ENCODE measurements at places on chromosomes 1 and 21. TPM values are rescaled to one million over a fixed set of nuclear protein-coding genes. Genes with fewer than 3 reads are reported as not detected.

The ANKRD35 gene
- 1.5 TPM for total RNA-seq

The DARS2 gene
- total RNA-seq = 17.1 TPM

The PALMD gene
- total RNA-seq = 18.8 TPM

DNA sequence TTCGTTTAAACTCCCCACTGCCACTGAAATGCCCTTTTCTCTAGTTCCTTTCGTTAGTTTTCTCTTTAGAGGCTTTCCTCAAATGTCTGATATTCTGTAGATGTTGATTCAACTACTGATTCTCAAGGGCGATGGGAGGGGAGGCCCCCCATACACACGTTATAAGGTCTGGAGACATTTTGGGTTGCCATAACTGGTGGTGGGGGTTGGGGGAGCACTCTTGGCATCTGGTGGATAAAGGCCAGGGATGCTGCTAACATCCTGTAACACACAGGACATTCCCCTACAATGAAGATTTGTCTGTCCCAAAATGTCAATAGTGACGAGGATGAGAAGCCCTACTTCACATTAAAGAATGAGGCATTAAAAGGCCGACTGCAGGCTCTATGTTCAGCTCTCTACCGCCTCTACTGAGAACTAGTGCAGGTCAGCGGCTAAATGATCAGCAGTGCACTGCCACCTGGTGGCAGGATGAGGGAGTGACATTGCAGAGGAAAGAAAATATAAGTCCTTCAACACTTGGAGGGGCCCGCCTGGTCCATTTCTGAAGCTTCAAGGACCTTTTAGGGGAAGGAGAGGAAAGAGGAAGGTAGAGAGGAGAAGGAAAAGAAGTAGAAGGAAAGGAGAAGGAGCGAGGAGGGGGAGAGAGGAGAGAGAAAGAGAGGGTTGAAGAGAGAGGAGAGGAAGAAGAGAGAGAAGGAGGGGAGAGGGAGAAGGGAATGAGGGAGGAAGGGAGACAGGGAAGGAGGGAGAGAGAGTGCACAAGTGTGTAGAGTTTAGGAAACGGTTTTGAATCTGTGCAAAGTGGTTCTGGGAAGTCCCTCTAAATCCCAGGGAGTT is 29.4 kb downstream of the ALG14 start:
- H3K4me1 ChIP-seq = peaks cover 19% of the 10 kb centered on the region
- peak; percentile 82 for DNase-seq
- H3K36me3 ChIP-seq = no peaks in the 10 kb centered on the region
- no peak overlapping the region for H3K4me3 ChIP-seq

DNA sequence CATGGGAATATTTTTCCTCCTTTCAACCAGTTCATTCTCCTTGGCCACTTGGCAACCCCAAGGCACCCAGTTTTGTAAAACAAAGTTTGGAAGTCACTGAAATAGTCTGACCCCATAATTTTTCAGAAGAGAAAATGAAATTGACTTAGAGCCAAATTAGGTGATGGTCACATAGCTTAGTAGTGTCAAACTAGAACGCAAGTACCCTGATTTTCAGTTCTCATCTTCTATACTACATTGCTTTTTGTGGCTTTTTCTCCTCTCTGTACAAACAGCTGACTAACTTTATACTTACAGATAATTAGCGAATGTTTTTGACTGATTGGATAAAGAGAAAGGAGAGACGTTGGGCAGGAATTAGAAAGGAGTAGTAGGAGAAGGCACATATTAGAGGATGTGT is 33.1 kb downstream of the IARS2 start:
- no peak overlapping the region for H3K4me3 ChIP-seq
- no peaks in the 10 kb centered on the region for H3K27me3 ChIP-seq
- DNase-seq = no peak
- H3K4me1 ChIP-seq = no peaks in the 10 kb centered on the region

DNA sequence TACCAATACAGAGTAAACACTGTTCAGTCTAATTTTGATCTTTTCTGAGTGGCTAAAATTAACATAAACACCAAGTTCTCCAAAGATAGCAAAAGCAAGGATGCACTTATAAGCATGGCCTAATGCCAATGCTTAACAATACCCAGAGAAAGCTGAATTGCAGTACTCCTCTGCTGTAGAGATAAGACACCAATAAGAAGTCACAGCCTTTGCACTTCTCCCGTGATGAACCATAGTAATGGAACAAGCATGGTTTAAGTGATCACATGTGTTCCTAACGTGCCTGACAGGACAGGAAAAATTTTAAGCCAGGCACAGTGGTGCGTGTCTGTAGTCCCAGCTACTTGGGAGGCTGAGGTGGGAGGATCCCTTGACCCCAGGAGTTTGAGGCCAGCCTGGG is 5.6 kb downstream of the PRDX1 start:
- no peak overlapping the region for H3K27ac ChIP-seq
- no peak for DNase-seq
- H3K36me3 ChIP-seq = peaks cover 78% of the 10 kb centered on the region
- H3K27me3 ChIP-seq = no peaks in the 10 kb centered on the region
- H3K4me3 ChIP-seq = no peak overlapping the region
- peaks cover 30% of the 10 kb centered on the region for H3K4me1 ChIP-seq

DNA sequence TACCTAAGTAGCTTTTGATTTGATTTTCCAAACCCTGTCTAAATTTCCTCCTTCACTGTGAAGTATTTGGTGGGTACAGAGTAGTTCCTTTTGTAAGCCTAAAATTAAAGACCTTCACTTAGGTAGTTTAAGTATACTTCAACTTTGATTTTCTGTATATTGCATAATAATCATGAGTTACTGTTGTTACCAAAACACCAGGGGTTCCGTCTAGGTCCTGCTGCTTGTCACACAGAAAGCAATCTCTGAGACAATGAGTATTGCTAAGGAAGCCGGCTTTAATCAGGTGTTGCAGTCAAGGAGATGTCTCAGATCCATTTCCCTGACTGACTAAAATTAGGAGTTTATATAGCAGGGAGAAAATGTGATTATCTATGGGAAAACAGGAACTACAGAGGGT is 15.3 kb downstream of the RPS6KC1 start:
- H3K36me3 ChIP-seq = no peaks in the 10 kb centered on the region
- H3K27ac ChIP-seq = no peak overlapping the region
- peaks cover 13% of the 10 kb centered on the region for H3K4me1 ChIP-seq
- no peak overlapping the region for H3K4me3 ChIP-seq
- H3K27me3 ChIP-seq = no peaks in the 10 kb centered on the region
- DNase-seq = no peak

GRCh38 chr1:34263406-34263805 is 86.7 kb downstream of the C1orf94 start:
- no peaks in the 10 kb centered on the region for H3K4me1 ChIP-seq
- no peak overlapping the region for H3K4me3 ChIP-seq
- no peaks in the 10 kb centered on the region for H3K36me3 ChIP-seq
- no peak for DNase-seq
- peaks cover 8% of the 10 kb centered on the region for H3K27me3 ChIP-seq

GRCh38 chr1:164813776-164814175 is 254.8 kb downstream of the PBX1 start:
- no peak for DNase-seq
- no peak overlapping the region for H3K4me3 ChIP-seq
- no peaks in the 10 kb centered on the region for H3K4me1 ChIP-seq
- no peaks in the 10 kb centered on the region for H3K36me3 ChIP-seq
- H3K27me3 ChIP-seq = no peaks in the 10 kb centered on the region

GRCh38 chr21:36155603-36156338 is 853 bp upstream of the DOP1B start:
- peak overlapping the region; percentile 68 for H3K4me3 ChIP-seq
- H3K27ac ChIP-seq = peak overlapping the region; percentile 91
- H3K36me3 ChIP-seq = no peaks in the 10 kb centered on the region
- H3K4me1 ChIP-seq = peaks cover 29% of the 10 kb centered on the region
- DNase-seq = peak; percentile 86

DNA sequence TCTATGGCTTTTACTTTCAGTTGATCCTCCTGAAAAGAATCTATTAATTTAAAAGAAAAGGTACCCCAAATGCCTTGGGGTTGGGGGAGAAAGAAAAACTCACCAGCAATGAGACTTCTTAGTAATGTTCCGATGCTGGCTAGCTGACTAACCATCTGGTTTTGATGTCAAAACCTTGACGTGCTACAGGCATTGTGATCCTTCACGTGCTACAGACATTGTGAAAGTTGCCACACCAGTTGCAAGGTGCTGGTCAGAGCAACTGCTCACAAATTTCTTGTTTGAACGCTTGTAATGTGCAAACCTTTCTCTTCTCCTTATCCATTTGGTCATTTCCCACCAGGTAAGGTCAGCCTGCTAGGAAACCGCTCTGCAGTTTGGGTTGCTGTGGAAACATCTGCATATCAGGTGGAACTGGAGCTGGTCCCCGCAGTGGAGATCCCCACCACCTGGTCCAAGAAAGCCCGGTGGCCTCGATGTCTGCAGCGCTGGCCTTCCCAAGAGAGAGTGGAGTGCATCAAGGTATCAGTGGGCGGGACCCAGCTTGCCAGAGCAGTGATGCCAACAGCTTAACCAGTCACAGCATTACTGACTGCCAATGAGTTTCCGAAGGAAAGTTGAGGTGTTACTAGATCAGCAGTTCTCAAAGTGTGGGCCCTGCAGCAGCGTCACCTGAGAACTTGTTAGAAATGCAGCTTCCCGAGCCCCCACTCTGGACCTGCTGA is 16.1 kb downstream of the MAB21L3 start:
- H3K27me3 ChIP-seq = no peaks in the 10 kb centered on the region
- no peak overlapping the region for H3K4me3 ChIP-seq
- DNase-seq = no peak
- no peaks in the 10 kb centered on the region for H3K36me3 ChIP-seq
- no peak overlapping the region for H3K27ac ChIP-seq

GRCh38 chr1:172601046-172601630 is 57.8 kb upstream of the FASLG start:
- no peaks in the 10 kb centered on the region for H3K4me1 ChIP-seq
- no peak for DNase-seq
- no peaks in the 10 kb centered on the region for H3K27me3 ChIP-seq
- no peak overlapping the region for H3K4me3 ChIP-seq
- H3K36me3 ChIP-seq = peaks cover 76% of the 10 kb centered on the region

All from lower lobe of right lung (tissue), 2 donors.